COLO829 (cell line): ENCODE measurements at places on chromosomes 16 and 17.

DNA sequence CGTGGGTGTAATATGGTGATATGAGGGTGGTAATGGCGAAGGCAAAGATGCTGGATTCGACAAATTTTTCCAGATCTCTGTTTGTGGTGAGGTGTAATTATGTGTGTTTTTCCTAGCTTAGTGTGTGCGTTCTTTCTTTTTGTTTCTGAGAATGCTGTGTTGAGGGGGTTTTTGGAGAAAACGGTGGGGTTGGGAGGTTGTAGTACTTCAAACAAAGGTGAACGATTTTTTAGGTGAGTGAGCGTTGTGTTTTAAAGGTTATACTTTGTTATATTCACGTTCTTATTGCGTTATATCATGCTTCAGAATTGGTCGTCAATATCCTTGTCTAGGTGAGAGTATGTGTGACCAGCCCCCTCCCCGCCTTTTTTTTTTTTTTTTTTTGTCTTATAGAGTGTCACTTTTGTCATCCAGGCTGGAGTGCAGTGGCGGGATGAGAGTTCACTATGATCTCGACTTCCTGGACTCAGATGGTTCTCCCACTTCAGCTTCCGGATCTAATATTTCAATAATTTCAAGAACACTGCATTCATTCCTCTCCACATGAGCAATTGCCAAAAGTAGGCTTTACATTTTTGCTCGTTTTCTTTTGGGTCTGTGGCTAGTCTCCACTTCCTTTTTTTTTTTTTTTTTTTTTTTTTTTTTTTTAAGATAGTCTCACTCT is 82.2 kb upstream of the RNU2-1 start:
- no peak for DNase-seq

DNA sequence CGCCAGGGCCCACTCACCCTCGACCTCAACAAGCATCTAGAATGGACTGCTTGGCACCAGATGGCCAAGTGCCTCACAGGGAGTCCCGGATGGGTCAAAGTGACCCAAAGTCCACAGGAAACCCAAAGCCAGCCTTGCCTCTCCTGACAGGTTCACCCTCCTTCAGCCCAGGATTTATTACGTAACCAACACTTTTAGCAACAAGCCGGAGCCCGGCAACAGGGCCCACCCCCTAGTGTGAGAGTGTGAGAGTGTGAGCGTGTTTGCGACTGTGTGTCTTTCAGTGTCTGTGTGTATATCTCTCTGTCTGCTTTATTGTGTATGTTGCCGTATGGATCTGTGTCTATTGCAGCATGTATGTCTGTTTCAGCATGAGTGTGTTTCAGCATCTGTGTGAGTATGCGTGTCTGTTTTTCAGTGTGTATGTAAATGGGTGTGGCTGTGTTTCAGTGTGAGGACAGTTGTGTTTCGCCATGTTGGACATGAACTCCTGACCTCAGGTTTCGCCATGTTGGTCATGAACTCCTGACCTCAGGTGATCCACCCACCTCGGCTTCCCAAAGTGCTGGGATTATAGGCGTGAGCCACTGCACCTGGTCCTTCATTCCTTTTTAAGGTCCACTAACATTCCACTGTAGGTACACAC is 13.7 kb upstream of the PEMT start:
- no peak for DNase-seq

DNA sequence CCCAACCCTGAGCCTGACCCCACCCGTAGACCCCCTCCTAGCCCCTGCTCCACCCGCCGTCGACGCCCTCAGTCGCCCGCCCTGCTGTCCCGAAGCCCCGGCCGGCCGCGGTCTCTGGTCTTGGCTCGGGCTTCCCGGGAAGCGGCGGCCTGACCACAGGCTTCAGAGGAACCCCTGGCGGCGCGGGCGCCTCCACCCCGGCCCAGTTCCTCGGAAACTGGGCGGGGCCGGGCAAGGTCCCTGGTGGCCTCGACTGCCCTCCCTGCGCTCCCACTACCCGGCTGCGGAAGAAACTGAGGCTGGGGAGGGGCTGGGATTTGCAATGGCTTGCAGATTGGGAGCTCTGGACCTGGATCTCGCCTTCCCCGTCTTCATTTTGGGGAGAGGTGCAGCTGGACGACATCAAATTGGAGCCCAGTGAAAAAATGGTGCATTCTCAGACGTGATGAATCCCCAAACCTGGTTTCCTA is 692 bp upstream of the SOCS1 start:
- no peak for DNase-seq

DNA sequence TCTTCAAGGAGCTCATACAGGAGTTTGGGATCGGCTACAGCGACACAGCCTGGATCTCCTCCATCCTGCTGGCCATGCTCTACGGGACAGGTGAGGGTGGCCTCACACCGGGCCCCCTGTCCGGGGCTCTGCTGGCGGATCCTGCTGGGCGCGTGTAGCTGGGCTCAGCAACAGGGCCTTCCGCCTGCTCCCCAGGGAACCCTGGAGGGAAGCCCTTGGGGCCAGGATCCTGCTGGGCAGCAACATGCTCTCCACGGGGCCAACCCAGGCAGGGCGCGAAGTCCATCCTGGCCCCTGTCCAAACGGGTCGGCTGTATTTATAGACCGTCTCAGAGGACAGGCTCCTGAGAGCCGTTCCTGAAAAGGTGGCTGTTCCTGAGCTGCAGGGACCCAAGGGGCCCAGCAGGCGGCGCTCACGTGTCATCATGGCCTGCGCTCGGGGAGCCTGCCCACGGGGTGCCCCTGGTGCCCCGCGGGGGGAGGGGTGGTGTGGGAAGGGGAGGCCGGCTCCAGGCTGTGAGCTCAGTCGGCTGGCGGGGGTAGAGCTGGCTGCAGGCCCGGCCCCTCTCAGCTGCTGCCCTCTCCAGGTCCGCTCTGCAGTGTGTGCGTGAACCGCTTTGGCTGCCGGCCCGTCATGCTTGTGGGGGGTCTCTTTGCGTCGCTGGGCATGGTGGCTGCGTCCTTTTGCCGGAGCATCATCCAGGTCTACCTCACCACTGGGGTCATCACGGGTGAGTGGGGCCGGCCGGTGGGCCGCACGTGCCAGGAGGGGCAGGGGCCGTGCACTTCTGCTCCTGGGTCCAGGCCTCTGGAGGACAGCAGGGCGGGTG is 7.5 kb downstream of the SLC16A3 start:
- DNase-seq = no peak

- DNase-seq = no peak
Observed at GRCh38 chr16:75621170-75621477, 2.0 kb downstream of the ADAT1 start.

DNA sequence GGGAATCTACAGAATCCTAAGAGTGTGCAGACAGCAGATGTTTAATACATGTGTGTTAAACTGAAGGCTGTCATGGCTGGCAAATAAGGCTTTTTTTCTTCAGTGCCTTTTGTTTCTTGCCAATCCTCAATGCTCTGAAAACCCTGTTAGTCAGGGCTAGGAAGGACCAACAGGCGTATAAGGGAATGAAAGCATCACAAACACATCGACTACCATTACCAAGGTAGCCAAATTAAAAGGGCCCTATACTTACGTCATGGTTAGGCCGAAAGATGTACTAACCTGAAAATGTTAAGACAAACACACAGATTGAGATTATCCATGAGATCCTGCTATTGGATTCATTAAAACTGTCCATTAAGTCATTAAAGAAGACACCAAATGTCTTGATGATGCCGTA is 13.1 kb downstream of the SLC16A6 start:
- no peak for DNase-seq

DNA sequence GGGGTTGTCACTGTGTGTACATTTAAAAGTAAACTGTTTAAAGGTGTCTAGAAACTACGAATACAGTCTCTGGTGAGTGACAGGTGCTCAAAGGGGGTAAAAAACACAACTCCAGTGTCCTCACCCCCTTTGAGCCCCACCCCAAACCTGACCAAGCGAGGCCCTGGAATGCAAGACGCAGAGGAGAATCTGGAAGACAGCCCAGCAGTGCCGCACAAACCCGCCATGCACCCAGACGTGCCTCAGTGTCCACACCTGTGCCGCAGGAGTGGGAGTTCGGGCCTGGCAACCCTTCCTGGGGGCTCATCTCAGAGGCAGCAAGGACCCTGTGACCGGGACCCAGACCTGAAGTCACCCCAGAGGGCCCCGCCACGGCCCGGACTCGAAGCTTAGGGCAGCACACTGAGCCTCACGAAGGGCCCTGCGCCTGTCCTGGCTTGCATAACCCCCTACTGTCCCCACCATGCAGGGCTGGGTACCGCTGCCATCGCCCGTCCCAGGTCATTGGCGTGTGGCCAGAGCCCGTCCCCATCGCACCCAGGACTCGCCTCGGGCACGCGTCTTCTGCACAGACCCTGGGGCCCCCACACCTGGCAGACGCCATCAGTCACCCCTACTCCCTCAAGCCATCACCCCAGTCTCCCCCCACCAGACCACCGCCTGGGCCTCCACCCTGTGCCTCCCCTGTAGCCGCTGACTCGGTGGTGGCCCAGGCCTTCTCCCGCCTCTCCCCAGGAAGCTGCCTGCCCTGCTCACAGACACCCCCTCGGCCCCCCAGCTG is 33.0 kb upstream of the ZC3H18 start:
- DNase-seq = no peak

GRCh38 chr16:68003031-68003430 is 3.7 kb upstream of the DPEP2 start:
- no peak for DNase-seq

DNA sequence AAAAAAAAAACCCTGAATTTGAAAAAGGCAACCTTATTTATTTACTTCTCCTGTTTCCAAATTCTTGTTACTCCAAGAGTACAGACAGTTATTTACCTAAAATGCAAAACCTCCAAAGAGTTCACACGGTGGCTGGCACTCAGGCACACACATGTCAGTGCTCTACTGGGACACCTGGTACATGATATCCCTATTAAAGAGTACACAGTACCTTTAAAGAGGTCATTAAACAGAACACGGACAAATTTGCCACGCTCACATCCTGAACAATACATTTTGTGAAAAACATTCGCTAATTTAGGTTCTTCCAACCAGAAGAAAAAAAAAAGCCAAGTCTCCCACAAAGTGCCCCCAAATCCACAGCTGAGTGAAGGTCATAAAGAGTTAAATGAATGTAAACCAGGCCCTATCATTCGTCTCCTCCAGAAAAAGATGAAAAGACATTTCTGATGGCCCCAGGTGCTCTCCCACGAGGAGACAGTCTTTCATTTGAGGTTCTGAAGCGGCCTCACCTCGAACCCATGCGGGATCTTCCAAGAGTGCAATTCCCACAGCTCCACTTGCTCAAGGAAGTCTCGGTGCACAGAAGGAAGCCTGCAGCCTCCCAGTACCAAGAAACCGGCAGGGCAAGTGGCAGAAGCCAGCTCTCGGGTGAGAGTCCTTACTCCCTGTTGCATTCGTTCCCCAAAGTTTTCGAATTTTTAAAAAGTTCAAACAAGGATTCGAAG is 993 bp downstream of the ERN1 start:
- DNase-seq = no peak

DNA sequence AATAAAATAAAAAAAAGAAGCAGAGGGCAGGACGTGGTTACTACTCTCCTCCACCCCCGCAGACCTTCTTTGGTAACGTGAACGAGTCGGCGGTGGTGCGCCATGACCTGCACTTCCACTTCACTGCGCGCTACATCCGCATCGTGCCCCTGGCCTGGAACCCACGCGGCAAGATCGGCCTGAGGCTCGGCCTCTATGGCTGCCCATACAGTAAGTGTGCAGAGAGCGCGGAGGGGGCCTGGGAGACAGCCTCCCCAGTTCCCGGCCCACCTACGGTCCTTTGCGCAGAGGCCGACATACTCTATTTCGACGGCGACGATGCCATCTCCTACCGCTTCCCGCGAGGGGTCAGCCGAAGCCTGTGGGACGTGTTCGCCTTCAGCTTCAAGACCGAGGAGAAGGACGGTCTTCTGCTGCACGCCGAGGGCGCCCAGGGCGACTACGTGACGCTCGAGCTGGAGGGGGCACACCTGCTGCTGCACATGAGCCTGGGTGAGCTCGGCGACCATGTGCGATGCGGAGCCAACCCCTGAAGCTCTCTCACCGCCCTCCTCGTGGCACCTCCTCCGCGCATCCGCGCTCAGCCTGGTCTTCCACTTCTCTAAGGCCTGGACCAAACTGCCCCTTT is 2.7 kb downstream of the CNTNAP1 start:
- DNase-seq = no peak

DNA sequence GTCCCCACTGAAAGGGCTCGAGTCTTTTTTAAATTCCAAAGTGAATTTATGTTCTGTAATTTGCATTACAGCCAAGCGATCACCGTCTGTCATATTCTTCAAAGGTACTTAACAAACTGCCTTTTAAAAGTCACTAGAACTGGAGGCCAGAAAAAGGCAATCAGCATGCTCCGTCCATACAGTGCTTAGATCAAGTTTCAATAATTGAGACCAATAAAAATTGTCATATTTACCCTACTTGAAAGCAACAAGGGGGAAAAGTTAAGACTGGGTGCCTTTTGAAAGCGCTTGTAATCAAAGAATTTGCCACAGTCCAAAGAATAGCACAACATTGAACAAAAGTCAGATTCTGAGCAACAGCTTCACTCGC is 9.0 kb upstream of the ZFHX3 start:
- no peak for DNase-seq

GRCh38 chr16:88057656-88058055 is 106.4 kb downstream of the BANP start:
- DNase-seq = no peak

- peak; percentile 61 for DNase-seq
Observed at GRCh38 chr17:65027305-65027704, 29.2 kb downstream of the GNA13 start.

GRCh38 chr17:37859451-37859850 is 64.8 kb upstream of the TBC1D3K start:
- DNase-seq = no peak

- no peak for DNase-seq
Observed at GRCh38 chr16:10782628-10783027, 36.0 kb downstream of the TVP23A start.

GRCh38 chr17:49443862-49444261 is 29.2 kb upstream of the PHB1 start:
- DNase-seq = peak; percentile 83

DNA sequence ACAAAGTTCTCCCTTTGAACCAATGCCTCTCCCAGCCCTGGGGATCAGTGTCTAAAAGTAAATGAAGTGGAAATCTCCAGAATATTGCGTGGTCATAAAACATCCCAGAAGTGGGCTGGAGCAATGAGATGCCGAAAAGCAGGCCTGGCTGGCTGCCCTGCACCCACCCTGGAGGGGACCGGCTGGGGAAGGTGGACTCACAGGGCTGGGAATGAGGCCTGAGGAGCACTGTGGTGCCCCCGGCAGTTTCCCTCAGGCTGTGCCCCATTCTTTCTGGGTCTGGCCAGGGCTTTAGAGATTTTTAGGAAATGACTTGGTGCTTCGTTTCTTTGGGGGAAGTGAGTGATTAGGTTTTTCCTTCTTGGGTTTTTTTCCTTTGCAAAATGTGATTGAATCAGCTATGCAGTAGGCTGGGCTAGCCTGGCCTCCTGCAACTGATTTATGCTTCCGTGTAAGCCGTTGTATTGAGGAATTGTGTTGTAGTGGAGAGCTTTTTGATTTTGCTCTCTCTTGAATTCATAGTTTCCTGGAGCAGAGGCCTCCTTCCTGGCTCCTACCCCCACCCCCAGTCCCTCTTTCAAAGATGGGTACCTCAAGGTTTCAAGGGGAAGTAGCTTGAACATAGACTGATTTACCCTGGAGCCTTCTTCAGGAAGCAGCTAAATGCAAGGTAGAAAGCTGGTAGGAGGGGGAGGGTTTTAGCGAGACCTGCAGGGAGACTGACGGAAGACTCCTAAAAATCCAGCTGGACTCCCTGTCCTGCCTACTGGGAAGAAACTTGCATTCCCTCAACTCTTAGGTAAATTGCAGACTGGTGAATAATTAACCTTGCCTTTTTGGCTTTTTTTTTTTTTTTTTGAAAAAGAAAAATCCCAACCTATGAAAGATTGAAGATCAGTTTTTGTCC is 170.2 kb downstream of the RAB11FIP4 start:
- no peak for DNase-seq
